ENCODE measurements at places on chromosomes 7 and 10.

DNA sequence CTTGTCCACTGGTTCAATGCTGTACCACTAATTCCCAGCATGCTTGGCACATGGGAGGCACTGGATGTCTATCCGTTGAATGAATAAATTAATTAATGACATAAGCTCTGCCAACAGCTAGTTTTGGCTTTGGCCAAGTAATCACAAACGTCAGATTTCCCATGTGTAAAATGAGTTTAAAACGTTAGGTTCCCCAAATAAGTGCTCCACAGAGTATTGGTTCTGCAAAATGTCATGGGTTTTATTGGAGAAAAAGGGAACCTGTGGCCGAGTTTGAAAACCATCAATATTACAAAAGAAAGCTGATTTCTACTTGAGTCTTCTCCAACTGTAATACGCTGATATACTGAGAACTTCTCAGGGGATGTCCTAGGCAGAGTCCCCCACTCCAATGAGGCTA, 23.2 kb downstream of the ELMO1 start:
- no peak for DNase-seq

GRCh38 chr10:108014902-108015177, 850.3 kb upstream of the SORCS1 start:
- DNase-seq = no peak

DNA sequence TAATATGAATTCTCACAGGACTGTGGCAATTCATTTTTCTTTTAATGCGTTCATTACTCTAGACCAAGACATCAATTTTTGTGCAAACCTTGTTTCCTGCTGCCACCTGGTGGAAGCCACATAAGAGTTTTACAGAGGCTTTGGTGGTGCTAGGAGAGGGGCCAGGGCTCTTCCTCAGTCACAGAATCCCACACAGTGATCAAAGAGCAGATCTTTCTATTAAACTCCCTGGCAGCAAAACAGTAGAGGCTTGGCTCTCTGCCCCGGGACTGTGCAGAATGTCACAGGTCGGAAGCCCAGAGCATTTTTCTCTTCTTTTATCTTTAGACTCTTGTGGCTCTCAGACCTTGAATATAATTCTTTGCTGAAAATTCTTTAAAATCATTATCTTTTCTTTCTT, 506.4 kb upstream of the C7orf33 start:
- DNase-seq = no peak

- no peak for DNase-seq
These were observed 103.0 kb upstream of the LRRTM3 start for GRCh38 chr10:66822801-66823200.

GRCh38 chr10:60663850-60664249, 114.4 kb upstream of the CDK1 start:
- no peak for DNase-seq

GRCh38 chr7:37683246-37684120, at the start of gene GPR141:
Gene GPR141 (plus strand): TSS chr7:37683766. CDS start chr7:37740394, 56,628 bp downstream.
- DNase-seq = no peak

DNA sequence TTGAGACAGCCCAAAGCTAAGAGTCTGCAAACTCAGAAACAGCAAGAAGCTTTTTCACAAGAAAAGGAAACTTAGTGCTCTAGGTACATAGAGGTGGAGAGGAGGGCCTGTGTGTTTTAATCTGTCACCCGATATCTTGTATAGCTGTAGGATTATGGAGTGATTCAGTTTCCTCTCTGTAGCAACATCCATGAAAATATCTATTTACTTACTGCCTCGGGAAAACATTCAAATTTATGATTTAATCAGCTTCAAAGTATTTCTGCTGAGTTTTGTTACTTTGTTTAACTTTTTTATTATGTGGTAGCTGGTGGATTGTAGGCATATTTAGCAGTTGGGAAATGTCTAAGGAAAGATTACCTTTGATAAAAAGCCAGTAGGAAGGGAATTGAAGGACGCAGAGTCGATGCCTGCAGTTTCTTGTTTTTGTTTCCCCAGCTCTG, 292.0 kb downstream of the CCDC3 start:
- no peak for DNase-seq

DNA sequence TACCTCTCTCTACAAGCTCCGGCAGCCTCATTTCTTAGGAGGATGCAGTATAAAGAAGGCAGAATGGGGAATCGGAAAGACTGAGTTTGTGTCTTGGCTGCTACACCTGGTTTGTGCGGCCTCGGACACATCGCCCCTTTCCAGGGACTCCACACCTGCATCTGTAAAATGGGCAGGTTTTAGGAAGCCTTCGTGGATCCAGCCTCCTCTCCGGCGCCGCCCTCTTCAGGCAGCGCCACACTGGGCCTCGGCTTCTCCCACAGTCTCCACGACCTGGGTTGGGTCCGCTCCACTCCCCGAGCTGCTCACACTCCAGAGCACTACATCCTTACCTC, 341 bp downstream of the GOT1 start:
- no peak for DNase-seq

DNA sequence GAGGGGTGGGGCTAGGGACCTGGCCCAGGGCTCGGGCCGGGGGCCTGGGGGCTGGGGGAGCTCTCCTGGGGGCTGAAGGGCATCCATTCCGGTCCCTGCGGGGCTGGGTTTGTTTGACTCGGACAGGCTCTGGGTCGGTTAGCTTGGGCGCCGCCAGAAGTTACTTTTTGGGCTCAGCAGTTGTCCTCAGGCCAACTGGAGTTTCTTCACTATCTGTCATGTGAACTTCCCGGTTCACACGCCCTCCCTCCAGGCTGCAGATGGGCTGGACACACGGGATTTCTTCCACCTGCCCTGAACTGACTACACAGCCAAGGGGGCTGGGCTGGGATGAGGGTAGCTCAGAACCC, 3.8 kb downstream of the SLC4A2 start:
- DNase-seq = no peak

DNA sequence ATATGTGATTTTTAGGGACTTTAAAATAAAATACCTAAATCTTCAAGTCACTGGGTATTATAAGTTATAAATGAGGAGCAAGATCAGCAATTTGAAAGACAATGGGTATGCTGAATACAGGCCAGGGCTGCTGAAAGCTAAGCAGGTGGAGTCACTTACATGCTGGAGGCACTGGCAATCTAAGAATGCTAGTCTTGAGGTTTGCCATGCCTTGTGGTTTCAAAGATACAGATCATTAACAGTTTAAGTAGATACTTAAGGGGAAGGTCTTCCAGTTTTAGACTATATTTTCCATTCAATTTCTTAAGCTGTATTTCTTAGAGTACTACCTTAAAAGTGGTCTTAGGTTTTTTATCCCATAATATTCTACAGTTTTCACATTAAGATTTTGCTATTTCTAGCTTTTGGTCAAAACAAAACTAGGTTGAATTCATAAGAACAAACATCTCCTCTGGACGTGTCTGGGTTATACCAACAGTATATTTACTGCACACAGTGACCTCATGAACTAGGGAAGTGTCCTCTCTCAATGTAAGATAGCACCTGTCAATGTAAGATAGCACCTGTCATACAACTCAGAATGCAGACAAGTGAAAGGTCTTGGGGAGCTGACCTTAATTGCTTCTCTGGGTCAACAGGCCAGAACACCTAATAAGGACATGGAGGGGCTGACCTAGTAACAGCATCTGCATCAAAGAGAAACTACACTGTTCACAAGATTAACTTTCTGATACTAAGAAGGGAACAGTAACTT, 2.0 kb downstream of the SRI start:
- DNase-seq = no peak

- no peak for DNase-seq
These were observed 1.1 kb downstream of the AHR start for GRCh38 chr7:17299483-17299991.

DNA sequence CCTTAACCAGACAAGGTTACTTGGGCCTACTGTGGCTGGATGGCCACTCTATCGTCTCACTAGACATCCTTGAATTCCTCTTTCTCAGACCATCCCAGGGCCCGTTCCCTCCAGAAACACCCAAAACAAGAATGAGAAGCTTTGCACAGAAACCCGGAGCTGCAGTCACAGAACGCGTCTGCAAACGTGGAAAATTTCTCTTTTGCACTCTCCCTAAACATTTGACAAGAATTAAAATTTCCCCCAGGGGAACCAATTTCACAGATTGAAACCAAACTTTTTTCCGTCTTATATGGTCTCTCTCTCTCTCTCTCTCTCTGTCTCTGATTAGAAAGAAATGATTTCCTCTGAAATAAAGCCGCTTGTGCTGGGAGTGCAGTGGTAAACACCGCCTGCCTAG, 120.7 kb downstream of the MKX start:
- no peak for DNase-seq

DNA sequence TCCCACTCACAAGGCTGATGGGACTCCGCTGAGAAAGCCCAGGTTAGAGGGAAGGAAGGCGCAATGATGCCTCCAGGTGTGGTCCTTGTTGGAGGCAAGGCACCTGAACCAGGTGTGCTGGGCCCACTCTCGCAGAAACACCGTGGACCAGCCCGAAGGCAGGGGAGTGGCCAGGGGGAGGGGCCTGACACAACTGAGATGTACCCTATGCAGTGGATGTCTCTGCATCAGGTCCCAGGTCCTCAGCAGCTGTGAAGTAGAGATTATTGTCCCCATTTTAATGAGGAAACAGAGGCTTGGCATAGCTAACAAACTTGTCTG, 32.0 kb downstream of the GBX1 start:
- DNase-seq = no peak

Measured in stimulated activated CD4-positive, alpha-beta T cell treated with anti-CD3 and anti-CD28 coated beads, Interleukin-1b, Interleukin-23, amount 100 ng/mL, for 24 hours (primary cell).